Smooth muscle cell of the brain vasculature (primary cell): ENCODE measurements at places on chromosomes 6 and 20.

GRCh38 chr20:53914781-53915445, 155.5 kb downstream of the BCAS1 start:
- no peak for DNase-seq

- DNase-seq, result no peak
These were observed 279.2 kb upstream of the CNR1 start for GRCh38 chr6:88445188-88445965.

GRCh38 chr20:3223651-3223993, 14.3 kb downstream of the ITPA start:
- no peak for DNase-seq

- DNase-seq, result no peak
These were observed 22.4 kb downstream of the TMC2 start for GRCh38 chr20:2558581-2559278.

DNA sequence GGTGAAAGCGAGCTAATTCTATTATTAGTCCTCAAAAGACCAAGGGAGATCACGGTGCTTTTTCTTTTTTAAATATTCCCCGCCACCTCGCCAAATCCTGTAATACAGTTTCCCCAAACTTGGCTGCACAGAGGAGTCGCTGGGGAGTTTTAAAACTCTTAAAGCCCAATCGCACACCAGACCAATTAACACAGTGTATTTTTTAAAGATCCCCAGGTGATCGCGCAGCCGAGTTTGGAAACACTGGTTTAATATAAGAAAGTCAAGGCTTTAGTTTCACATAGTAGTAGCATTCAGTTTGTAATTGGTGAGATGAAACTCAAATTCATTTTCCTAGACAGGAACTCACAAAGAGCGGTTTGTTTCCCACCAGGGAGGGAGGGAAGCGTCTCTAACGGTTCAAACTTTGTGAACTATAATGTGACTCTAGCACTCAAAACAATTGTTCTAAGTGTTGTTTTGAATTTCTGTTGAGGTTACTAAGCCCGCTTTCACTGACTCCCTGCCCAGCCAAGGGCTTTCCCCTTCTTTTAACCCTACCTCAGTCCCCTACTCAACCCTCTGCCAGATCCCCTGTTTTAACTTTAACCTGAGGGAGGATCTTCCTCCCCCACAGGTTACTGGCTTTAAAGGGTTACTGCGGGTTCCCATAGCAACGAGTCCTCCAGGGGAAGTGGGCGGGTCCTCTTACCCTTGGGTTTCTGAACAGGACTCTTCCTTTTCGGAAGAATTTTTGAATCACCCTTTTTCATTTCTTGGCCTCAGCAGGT, 25.7 kb upstream of the BTBD3 start:
- DNase-seq, result no peak

DNA sequence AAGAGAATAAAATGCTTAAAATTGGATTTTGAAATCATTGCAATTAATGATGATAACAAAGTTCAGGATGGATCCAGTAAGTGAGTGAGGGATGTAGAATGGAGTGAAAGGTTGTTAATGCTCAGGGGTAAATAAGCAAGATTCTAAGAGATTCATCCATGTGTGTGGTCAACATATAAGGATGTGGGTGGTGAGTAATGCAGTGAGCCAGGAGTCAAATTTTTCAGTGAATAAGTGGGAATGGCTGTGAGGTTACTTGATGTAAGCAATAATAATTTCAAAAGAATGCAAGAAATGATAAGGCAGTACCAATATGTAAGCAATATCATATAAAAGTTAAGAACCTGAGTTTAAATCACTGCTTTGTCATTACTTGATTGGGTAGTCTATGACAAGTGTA, 207.5 kb upstream of the ADGRB3 start:
- no peak for DNase-seq

DNA sequence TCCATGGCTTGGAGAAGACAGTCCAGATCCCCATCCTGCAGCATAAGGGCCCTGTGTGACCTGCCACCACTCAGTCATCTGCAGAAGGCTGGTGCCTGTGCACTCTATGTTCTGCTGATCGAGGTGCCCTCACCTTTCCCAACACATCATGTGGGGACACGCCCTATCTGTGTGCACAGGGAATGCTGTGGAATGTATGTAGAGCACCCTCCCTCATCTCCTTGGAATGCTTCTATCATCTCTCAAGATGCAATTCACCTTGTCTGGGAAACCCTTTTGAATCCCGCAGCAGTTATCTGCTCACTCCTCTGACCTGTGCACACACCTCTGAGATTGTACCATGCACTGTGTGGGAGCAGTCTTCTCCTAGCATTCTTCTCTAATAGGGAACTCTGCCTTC, 207.2 kb upstream of the SSTR4 start:
- no peak for DNase-seq

- no peak for DNase-seq
These were observed 39.9 kb upstream of the IYD start for GRCh38 chr6:150328744-150329405.

DNA sequence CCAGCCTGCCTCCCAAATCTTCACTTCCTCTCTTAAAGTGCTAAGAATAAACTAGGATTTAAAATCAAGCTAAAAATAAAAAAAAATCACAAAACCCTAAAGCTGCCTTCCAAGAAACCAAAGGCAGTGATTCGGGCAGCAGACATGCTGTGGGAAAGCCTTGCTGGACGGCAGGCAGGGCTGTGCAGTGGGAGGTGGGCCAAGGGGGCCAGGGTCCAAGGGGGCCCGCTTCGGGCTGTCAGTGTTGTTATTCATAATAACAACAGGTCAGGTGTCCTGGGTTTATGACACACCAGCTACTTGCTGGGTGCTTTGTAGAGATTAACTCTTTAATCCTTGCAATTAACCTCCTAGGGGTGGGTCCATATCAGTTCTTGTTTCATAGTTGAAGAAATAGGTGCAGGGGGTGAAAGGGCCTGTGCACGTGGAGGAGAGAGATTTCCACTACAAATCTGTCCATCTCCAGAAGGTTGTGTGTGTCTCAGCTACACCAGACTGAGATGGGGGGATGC, 40.4 kb downstream of the CD40 start:
- no peak for DNase-seq

- DNase-seq, result no peak
These were observed 251.5 kb upstream of the TCF21 start for GRCh38 chr6:133637436-133637835.
